Naive B cell (primary cell): ENCODE measurements at places on chromosomes 3 and 15. TPM values are rescaled to one million over a fixed set of nuclear protein-coding genes. Genes with fewer than 3 reads are reported as not detected.

The ASB14 gene
- polyA plus RNA-seq: 0.55 TPM

The HHLA2 gene
- not detected for polyA plus RNA-seq

The CHDH gene
- not detected for polyA plus RNA-seq

The PLIN1 gene
- not detected for polyA plus RNA-seq

The FRG2C gene
- polyA plus RNA-seq: not detected

The HEG1 gene
- 0.73 TPM for polyA plus RNA-seq

The GOLGA6L10 gene
- 0.09 TPM for polyA plus RNA-seq

The PXK gene
- polyA plus RNA-seq: 145 TPM

The CA12 gene
- polyA plus RNA-seq: not detected

The ADAMTS9 gene
- not detected for polyA plus RNA-seq

The ZIC4 gene
- polyA plus RNA-seq: not detected

The ZNF662 gene
- polyA plus RNA-seq: not detected

The VEPH1 gene
- not detected for polyA plus RNA-seq

The TM6SF1 gene
- polyA plus RNA-seq: 0.96 TPM

The ZNF774 gene
- 0.83 TPM for polyA plus RNA-seq

The TNFAIP8L3 gene
- not detected for polyA plus RNA-seq

The EPHA6 gene
- not detected for polyA plus RNA-seq

The ANKUB1 gene
- not detected for polyA plus RNA-seq

The FRMD5 gene
- 0.23 TPM for polyA plus RNA-seq

The RHCG gene
- polyA plus RNA-seq: not detected

The SAMMSON gene
- polyA plus RNA-seq: not detected

The ZNF385D gene
- polyA plus RNA-seq: not detected

The CD200R1 gene
- not detected for polyA plus RNA-seq

The LRRC31 gene
- not detected for polyA plus RNA-seq

The ECE2 gene
- polyA plus RNA-seq: not detected

The BLM gene
- polyA plus RNA-seq: not detected

The SERINC4 gene
- polyA plus RNA-seq: 1.8 TPM

The MESP2 gene
- not detected for polyA plus RNA-seq

The GABRA5 gene
- polyA plus RNA-seq: not detected
